ENCODE measurements at places on chromosomes 5 and 9. TPM values are rescaled to one million over a fixed set of nuclear protein-coding genes. Genes with fewer than 3 reads are reported as not detected.

The CAMLG gene
- 61.8 TPM for total RNA-seq

The ENTREP1 gene
- total RNA-seq: 7.8 TPM

The CAVIN4 gene
- 8.8 TPM for total RNA-seq

The PKD2L2 gene
- 0.46 TPM for total RNA-seq

The ANGPTL2 gene
- 4.2 TPM for total RNA-seq

The ANXA1 gene
- 21.9 TPM for total RNA-seq

The SEMA4D gene
- total RNA-seq: 24.7 TPM

The TAF11L10 gene
- not detected for total RNA-seq

The S100Z gene
- total RNA-seq: not detected

The FLT4 gene
- 2.5 TPM for total RNA-seq

The MYMK gene
- total RNA-seq: not detected

The TRIM23 gene
- 87.2 TPM for total RNA-seq

The CCL21 gene
- not detected for total RNA-seq

The CARD19 gene
- 18.2 TPM for total RNA-seq

The FYB1 gene
- 5.8 TPM for total RNA-seq

The PCDH1 gene
- total RNA-seq: 69.2 TPM

The ELAVL2 gene
- total RNA-seq: 351 TPM

The HARS1 gene
- 68.0 TPM for total RNA-seq

The HTR4 gene
- 5.5 TPM for total RNA-seq

The TSLP gene
- 0.23 TPM for total RNA-seq

The FOXD1 gene
- total RNA-seq: 2.1 TPM

The ACSL6 gene
- 59.5 TPM for total RNA-seq

The FAM221B gene
- total RNA-seq: 0.23 TPM

The PTCD2 gene
- total RNA-seq: 8.5 TPM

The SLC1A3 gene
- 418 TPM for total RNA-seq

The MEIKIN gene
- 0.46 TPM for total RNA-seq

The NDOR1 gene
- 3.9 TPM for total RNA-seq

The PTPRD gene
- 248 TPM for total RNA-seq

The SHISAL2B gene
- total RNA-seq: 0.92 TPM

The PCDHGB6 gene
- total RNA-seq: 17.8 TPM

The SPATA31E1 gene
- not detected for total RNA-seq

The SEMA6A gene
- 59.1 TPM for total RNA-seq

The ZNF608 gene
- total RNA-seq: 91.6 TPM

The BTNL3 gene
- total RNA-seq: not detected

The SPINK7 gene
- not detected for total RNA-seq

The NPR3 gene
- 6.2 TPM for total RNA-seq

The GRIA1 gene
- total RNA-seq: 141 TPM

The C9orf153 gene
- 0.46 TPM for total RNA-seq

The CD14 gene
- total RNA-seq: 12.9 TPM

The TAF9 gene
- 67.1 TPM for total RNA-seq

The RPS23 gene
- total RNA-seq: 3,227 TPM

The CTNND2 gene
- total RNA-seq: 99.7 TPM

The SLC34A1 gene
- total RNA-seq: not detected

The IGIP gene
- total RNA-seq: 16.6 TPM

The SYNPO gene
- total RNA-seq: 6.0 TPM

The ADGRD2 gene
- 0.46 TPM for total RNA-seq

The SLC45A2 gene
- 0.23 TPM for total RNA-seq

The GDNF gene
- total RNA-seq: 0.23 TPM

The ASS1 gene
- total RNA-seq: 49.4 TPM

Data from diencephalon (tissue), 1 donor.